ENCODE measurements at places on chromosomes 6 and 20. TPM values are rescaled to one million over a fixed set of nuclear protein-coding genes. Genes with fewer than 3 reads are reported as not detected.

VARS1 gene
- total RNA-seq: 68.2 TPM

POPDC3 gene
- not detected for total RNA-seq

DPM1 gene
- total RNA-seq: 48.1 TPM

DNA sequence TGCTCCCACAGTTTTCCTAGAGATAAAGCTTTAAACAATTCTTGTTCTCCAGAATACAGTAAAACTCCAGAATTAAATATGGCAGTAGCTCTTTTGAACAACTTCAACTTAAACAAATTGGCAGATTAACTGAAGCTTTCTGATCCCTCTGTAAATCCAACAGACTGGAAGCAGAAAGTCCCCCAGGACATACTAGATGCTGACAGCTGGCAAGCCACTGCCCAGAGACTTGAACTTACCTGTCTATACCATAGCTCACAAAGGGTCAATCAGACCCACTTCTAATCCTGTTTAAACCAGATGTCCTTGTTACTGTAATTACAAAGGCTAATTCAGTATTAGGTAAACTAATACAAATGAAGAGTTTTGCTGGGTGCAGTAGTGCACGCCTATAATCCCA is 12.3 kb downstream of the GPLD1 start:
- no peak for DNase-seq

- no peak for DNase-seq
These were observed 109.6 kb upstream of the FRMD1 start for GRCh38 chr6:168188369-168189199.

DNA sequence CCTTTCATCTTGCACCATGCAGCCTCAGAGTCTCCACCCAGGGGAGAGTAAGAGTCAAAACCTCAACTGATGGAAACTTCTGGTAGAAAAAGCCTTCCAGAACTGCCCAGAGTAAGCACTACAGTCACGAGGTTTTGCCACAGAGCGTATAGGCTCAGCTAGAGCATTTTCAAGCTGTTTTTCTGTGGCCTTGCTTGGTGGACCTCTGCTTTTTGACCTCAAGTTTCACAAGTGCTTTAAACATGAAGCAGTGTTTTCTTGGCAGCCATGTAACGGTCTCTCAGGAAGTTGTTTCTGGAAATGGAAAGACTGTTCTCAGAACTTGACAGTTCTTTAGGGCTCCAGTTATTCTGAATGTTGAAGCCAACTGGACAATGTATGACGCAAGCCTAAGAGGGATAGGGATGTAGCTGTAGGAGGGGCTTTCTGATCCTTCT is 146.5 kb downstream of the ZDHHC14 start:
- no peak for DNase-seq

DNA sequence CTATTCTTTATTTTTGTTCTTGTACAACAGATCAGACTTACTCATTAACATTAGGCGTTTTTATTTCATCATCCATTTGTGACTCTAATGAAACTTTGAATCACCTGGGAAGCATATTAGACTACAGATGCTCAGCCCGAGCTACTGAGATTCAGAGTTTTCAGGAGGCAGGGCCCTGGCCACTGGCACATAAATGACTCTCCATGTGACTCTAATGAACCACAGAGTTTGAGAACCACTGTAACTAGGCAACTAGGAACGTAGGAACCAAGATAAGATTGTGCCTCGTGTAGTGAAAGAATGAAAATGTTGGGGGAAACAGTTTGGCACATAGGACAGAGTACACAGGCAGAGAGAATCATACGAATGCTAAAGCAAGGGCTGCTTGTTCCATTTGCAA is 405.9 kb upstream of the BTBD3 start:
- no peak for DNase-seq

DNA sequence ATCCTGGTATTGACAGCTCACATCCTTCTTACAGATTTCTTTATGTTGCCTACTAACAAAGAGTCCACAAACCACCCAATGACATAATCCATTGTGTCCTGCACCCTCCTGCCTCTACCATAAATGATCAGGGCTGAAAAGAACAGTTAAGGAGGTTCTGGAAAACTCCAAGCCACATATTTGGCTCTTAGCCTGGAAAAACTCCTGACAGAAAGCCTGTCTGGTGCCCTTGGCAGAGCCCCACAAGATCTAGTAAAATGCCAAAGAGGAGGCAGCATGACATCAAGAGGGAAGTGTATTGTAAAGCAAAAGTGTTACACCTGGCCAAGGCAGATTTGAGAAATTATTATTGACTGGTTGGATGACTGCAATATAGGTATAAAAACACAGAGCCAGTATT is 126.4 kb upstream of the VGLL2 start:
- no peak for DNase-seq

- no peak for DNase-seq
These were observed 159.5 kb downstream of the SOD2 start for GRCh38 chr6:159533568-159533967.

DNA sequence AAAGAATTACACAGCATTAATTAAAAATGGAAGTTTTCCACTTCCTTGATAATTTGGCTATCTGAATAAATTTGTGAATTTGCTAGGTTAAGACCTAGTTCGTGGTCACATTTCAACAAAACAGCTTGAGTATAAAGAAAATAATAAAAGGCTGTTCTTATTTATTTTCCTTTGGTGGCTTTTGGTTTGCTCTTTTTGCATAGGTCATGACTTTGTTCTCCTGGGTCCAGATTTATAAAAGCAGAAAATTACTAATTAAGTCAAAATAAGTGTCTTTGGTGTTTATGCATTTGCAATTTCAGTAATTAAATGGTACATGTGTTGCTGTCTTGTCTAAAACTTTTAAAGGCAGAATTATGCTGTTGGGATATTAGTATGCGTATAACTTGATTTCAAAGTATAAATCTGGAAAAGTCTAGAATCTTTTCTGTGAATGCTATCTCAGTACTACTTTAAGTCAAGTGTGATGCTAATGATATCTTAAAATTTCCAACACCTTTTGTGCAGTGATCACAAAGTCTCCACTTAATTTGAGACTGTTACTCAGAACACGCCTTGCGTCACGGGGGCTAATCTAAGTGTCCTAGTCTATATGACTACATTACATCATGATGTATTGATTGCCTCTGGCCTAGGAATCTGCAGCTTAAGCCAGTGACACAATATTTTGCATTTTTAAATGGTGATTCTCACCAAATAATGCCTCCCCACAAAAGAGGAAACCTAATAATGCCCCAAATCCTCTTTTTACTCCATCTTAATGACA is 41.0 kb downstream of the GNAS start:
- DNase-seq: no peak
